Thoracic aorta (tissue), 2 donors: ENCODE measurements at places on chromosomes 6 and 20. TPM values are rescaled to one million over a fixed set of nuclear protein-coding genes. Genes with fewer than 3 reads are reported as not detected.

MRPL14 gene
- 32.4 TPM for total RNA-seq

ASIP gene
- total RNA-seq, result not detected

ZNF335 gene
- 28.8 TPM for total RNA-seq

GID8 gene
- 30.3 TPM for total RNA-seq

EYA2 gene
- 3.8 TPM for total RNA-seq

SMLR1 gene
- total RNA-seq, result not detected

PCK1 gene
- total RNA-seq, result 0.56 TPM

FKBP1C gene
- total RNA-seq, result not detected

ISM1 gene
- 25.1 TPM for total RNA-seq

COL20A1 gene
- not detected for total RNA-seq

GRCh38 chr6:11714116-11714797, 64.3 kb downstream of the ADTRP start:
- DNase-seq, result no peak

- DNase-seq, result no peak
Observed at GRCh38 chr6:44217332-44218143, 812 bp downstream of the MYMX start.

DNA sequence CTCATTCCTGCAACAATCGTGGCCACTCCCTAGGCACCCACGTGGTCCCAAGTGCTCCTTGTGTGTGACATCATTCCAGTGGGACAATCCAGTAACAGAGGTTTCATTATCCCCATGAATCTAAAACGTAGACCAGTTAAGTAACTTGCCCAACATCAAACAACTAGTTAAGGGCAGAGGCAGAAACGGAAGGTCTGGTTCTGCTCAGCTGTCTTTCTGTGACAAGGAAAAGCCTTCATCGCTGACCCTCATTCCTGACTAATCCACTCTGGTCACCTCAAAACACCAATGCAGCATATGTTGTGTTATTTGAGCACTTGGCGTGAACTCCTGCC, 261.4 kb upstream of the JARID2 start:
- DNase-seq, result no peak

DNA sequence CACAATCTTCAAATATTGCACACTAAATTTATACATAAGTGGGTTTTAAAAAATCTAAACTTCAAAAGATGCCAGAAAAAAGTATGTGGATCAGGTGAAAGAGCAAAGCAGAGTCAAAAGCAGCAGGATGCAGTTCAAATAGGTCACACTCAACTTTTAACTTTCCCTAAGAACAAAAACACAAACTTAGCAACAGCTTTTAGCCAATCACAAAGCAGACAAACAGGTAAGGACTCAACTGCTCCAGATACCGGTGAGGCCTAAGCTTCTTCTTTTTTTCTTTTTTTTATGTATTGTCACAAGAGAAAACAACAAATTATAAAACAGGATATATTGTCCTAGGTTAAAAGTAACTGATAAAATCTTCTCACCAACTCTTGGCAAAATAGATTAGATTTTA, 74.7 kb downstream of the SESN1 start:
- no peak for DNase-seq

DNA sequence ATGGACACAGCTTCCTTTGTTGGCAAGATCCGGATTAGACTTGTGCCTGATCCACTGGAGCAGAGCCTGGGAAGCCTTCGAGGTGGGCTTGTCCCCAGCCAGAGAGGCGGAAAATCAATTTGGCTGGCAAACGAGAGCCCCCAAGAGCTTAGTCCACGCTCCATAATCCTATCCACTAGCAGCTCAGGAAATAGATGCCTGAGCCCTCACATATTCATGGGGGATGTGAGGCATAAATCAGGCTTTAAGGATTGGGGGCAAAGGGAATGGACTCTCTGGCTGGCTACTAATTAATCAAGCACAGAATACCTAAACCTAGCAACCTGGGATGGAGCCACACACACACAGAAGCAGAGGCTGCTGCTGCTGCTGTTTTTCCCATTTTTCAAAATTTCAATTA, 137.9 kb downstream of the PKHD1 start:
- DNase-seq, result no peak

DNA sequence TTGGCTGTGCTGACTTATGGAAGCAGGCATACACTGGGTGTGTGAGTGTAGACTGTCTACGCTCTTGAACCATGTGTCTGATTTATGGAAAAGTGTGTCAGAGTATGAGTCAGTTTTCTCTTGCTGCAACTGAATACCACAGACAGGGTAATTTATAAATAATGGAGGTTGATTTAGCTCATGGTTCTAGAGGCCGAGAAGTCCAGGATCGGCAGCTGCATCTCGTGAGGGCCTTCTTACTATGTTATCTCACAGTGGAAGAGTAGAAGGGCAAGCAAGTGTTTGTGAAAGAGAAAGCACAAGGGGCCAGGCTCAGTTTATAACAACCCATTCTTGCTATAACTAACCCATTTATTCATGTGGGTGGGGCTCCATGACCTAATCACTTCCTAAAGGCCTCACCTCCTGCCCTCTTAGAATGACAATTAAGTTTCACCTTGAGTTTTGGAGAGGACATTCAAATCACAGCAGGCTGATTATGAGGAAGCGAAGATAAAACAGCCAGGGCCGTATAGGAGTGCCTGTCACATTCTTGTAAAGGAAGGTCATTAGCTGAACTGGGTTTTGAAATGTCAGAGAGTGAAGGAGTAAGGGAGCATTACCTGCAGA, 6.7 kb downstream of the GPR31 start:
- DNase-seq, result no peak

- no peak for DNase-seq
Observed at GRCh38 chr6:111490067-111490466, 7.0 kb upstream of the REV3L start.

DNA sequence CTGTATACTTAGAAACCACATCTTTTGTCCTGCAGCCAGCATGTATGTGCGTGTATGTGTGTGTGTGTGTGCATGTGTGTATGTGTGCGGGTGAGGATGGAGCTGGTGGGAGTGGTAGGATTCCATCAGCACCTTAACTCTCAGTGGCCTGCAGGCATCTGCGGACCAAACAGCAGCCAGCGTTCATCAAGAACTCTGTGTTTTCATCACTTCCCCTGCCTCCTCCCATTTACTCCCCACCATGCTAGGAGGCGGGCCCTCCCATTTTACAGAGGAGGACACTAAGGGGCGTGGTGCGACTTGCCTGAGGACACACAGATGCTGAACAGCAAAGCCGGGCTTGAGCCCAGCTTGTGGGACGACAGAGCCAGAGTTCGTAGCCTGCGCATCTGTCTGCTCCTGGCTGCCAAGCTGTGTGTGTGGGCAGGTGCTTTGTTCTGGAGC, 8.9 kb downstream of the VSTM2L start:
- DNase-seq, result no peak

- DNase-seq, result no peak
Observed at GRCh38 chr20:34331838-34332237, 28.7 kb upstream of the AHCY start.

DNA sequence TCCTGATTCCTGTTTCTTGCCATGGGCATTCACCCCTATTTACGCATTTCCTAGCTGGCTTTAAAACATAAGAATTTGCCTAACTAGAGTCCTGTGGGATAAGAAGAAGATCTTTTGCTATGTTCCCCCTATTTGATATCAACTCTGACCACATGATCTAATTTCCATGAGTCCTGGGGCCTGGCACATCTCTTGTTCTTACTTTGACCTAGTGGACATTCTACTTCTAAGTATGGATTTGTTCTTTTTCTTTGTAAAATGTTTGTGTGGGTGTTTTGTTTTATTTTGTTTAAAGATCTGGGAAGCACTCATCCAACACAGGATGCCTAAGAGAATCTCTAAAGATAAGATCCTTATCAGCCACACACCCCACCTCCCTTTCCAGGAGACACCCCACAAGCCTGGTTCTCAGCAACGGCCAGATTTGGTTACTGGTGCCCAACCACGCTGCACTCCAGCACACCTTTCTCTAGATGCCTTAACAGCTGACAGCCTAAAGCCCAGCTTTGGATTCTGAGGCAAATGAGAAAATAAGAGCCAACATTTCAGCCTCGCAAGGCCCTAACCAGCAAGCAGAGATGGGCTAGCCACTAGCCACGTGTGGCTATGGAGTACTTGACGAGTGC, 74.7 kb downstream of the SLC23A2 start:
- DNase-seq, result no peak

- no peak for DNase-seq
Observed at GRCh38 chr6:157438611-157439111, 57.7 kb downstream of the ZDHHC14 start.

- no peak for DNase-seq
Observed at GRCh38 chr6:38348371-38348770, 291.4 kb downstream of the BTBD9 start.

- no peak for DNase-seq
Observed at GRCh38 chr6:98836025-98836961, 1.9 kb downstream of the POU3F2 start.

DNA sequence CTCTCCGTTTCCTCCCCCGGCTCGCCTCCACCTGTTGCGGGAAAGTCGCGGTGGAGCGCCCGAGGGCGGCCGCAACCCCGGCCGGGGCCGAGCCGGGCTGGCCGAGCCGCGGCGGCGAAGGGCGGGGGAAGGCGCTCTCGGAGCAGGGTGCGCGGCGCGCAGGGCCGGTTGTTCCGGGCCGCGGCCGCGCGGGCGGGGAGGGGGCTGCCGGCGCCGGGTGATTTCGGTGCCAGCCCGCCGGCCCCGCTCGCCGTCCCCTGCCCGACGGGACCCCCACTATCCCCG, 235 bp downstream of the MAP7 start:
- DNase-seq, result no peak

GRCh38 chr6:161341638-161342037, 67.8 kb upstream of the AGPAT4 start:
- no peak for DNase-seq

- no peak for DNase-seq
Observed at GRCh38 chr20:52234302-52235045, 42.9 kb upstream of the ZFP64 start.
